ENCODE measurements at places on chromosomes 4 and X. TPM values are rescaled to one million over a fixed set of nuclear protein-coding genes. Genes with fewer than 3 reads are reported as not detected.

The FRYL gene
- total RNA-seq: 645 TPM

The NMU gene
- total RNA-seq: not detected

The GAGE12E gene
- not detected for total RNA-seq

The CCNB3 gene
- total RNA-seq: 0.41 TPM

The TEX11 gene
- not detected for total RNA-seq

DNA sequence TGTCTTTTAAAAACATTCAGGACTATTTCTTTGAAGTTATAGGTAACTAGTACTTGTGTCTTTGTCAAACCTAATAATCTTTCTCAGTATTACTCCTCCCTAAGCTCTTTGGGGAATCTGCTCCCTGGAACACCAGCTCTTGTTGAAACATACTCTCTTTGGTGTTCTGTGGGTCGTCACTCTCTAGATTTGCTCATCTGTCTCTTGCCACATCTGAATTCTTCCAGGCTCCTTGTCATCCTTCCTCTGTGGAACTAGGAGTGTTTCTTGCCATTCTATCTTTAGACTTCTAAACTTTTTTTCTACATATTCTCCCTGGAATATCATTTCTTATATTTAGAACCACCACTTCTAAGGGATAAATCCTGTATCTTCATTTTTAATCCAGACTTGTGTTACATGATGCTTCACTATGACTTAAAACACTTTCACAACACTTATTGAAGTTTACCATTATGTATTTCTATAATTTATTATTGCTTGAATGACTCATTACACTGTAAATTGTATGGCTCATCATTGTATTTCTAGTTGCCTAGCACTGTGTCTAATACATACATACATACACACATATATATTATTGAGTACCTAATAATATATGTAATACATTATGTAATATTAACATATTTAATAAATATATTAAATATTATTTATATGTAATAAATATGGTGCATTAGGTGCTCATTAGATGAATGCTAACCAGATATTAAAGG, 186.1 kb downstream of the TMA16 start:
- no peak for DNase-seq

- DNase-seq: no peak
Measured at GRCh38 chr4:78446619-78447018, 105.0 kb upstream of the ANXA3 start.

- DNase-seq: no peak
Measured at GRCh38 chr4:89703829-89704590, 133.0 kb downstream of the SNCA start.

DNA sequence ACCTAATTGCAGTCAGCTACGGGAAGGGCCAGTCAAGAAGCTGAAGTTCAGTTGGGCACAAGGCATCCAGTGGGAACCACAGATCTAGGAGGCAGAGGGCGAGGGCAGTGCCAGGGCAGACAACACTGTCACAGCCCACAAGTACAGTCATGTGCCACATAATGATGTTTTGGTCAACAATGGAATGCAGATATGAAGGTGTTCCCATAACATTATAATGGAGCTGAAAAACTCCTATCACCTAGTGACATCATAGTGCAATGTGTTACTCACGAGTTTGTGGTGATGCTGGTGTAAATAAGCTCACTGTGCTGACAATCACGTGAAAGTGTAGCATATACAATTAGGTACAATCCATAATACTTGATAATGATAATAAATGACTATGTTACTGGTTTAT, 4.5 kb upstream of the TMEM255A start:
- DNase-seq: no peak

- DNase-seq: no peak
Measured at GRCh38 chrX:11893933-11894710, 136.1 kb downstream of the MSL3 start.
